Tibial nerve (tissue), 4 donors: ENCODE measurements at places on chromosomes 16 and 17. TPM values are rescaled to one million over a fixed set of nuclear protein-coding genes. Genes with fewer than 3 reads are reported as not detected.
A peak's percentile ranks its signal among the peaks of the same experiment; 100 is the strongest.

DNA sequence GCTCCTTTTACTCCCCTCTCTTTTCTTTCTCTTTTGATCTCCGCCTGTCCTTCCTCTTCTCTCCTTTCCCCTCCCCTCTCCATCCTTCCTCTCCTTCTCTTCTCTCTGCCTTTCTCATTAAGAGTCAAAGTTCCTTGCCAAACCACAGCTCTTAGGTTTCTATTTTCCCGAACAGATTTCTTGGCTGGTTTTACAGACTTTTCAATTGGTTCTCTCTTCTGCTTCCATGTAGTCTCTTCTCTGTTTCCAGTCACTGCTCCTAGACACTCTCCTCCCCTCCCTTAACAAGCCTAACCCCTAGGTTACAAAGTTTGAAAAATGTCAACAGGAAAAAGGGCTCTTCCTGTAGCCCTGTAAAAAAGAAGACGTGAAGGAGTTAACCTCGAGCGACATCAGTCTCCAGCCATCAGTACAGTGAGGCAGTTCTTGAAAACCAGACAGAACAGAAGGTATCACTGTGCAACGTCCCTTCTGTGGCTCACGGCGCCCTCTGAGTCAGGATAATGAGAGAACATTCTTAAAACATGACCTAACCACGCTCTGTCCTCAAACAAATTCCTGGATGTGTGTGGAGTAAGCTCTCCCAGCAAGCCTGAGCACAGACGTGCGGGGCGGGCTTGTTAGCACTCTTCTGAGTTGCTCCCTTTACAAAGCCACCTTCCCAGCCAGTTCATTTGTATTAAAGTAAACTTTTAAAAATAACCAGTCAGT, 11.6 kb upstream of the MARCHF10 start:
- no peaks in the 10 kb centered on the region for H3K27me3 ChIP-seq
- peak overlapping the region; percentile 76 for H3K27ac ChIP-seq
- no peaks in the 10 kb centered on the region for H3K36me3 ChIP-seq
- DNase-seq, result peak; percentile 65
- no peaks in the 10 kb centered on the region for H3K4me1 ChIP-seq

MILR1 gene
- 27.0 TPM for total RNA-seq

DNA sequence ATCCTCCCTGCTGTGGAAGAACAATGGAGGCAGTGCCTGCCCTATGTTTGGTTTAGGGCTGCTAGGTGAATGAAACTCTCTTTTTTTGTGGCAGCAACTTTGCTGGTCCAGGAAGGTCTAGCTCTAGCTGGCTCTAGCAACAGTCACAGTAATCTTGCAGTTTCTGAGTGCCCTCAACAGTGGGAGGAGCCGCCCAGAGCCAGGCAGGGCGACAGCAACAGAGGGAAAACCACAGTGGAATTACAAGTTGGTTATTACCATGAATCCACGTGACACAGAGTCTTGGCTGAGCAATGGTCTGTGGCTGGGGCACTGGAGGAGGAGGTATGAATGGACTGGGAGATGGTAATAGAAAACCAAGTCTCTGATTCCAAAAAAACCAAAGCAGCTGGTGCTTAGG, 10.3 kb downstream of the HSPB9 start:
- H3K27me3 ChIP-seq, result no peaks in the 10 kb centered on the region
- no peak overlapping the region for H3K4me3 ChIP-seq

TBC1D3G gene
- total RNA-seq, result not detected

- no peaks in the 10 kb centered on the region for H3K4me1 ChIP-seq
- H3K27me3 ChIP-seq, result peaks cover 74% of the 10 kb centered on the region
- H3K36me3 ChIP-seq, result no peaks in the 10 kb centered on the region
- no peak for DNase-seq
Observed at GRCh38 chr17:29018788-29019474, 13.1 kb upstream of the SEZ6 start.

- no peaks in the 10 kb centered on the region for H3K27me3 ChIP-seq
- H3K4me3 ChIP-seq, result no peak overlapping the region
- DNase-seq, result no peak
- peaks cover 16% of the 10 kb centered on the region for H3K4me1 ChIP-seq
- H3K36me3 ChIP-seq, result no peaks in the 10 kb centered on the region
Observed at GRCh38 chr17:11986942-11987329, 10.3 kb downstream of the ZNF18 start.

NUDT16L1 gene
- 63.7 TPM for total RNA-seq

ZSCAN10 gene
- not detected for total RNA-seq

C17orf107 gene
- total RNA-seq, result 1.3 TPM

- H3K4me3 ChIP-seq, result no peak overlapping the region
- H3K4me1 ChIP-seq, result no peaks in the 10 kb centered on the region
- DNase-seq, result no peak
Observed at GRCh38 chr17:7550344-7550743, 1.5 kb downstream of the TNFSF12 start.
